ENCODE measurements at places on chromosomes 3 and 15. TPM values are rescaled to one million over a fixed set of nuclear protein-coding genes. Genes with fewer than 3 reads are reported as not detected.

Gene PIF1
- 9.1 TPM for polyA plus RNA-seq

Gene KCNMB3
- 6.3 TPM for polyA plus RNA-seq

Gene TRH
- 0.45 TPM for polyA plus RNA-seq

Gene ZNF502
- polyA plus RNA-seq, result 13.5 TPM

Gene SYNPR
- polyA plus RNA-seq, result 0.13 TPM

Gene GASK1A
- polyA plus RNA-seq, result 3.7 TPM

Gene GPR149
- polyA plus RNA-seq, result 0.55 TPM

Gene AQR
- polyA plus RNA-seq, result 46.1 TPM

Gene SPTBN5
- polyA plus RNA-seq, result 2.3 TPM

Gene PROK2
- polyA plus RNA-seq, result not detected

Gene PLA2G4D
- not detected for polyA plus RNA-seq

Gene ROBO2
- 93.8 TPM for polyA plus RNA-seq

Gene SERPINI2
- polyA plus RNA-seq, result 2.5 TPM

Gene DUOXA1
- 0.66 TPM for polyA plus RNA-seq

Gene TMEM266
- polyA plus RNA-seq, result 0.78 TPM

Gene CIDEC
- polyA plus RNA-seq, result not detected

Gene ELP6
- 33.3 TPM for polyA plus RNA-seq

DNA sequence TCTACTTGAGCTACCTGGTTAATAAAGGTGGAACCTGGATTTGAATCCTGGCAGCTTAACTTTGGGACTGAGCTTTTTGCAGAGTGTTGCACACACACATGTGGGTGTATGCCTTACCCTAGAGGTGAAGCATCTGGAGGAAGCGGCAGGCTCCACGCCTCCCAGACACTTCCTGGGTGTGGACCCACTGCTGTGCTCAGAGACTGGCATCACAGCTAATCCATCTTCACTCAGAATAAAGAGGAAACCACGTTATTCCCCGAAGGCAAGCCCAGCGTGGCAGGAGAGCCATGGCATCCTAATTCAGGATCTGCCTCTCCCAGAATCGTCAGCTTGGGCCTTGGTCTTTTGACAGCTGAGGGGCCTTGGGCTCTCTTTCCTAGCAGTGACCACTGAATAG, 25.5 kb downstream of the CCDC13 start:
- DNase-seq, result no peak

DNA sequence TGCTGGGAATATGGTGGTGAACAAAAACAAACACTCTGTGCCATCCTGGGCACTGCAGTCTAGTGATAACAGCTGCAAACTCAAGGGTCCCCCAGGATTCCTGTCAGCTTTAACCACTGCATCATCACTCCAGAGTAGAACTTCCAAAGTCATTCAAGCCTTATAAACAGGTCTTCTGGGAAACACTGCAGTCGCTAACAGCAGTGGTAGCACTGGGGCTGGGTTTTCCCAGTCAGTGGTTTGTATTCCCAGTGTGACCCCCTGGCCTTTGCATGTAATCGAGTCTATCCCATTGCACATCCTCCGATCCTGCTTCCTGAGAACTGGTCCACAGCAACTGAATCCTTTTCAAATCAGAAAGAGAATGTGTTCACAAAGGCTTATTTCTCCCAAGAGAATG, 623.5 kb downstream of the EDEM1 start:
- no peak for DNase-seq

- DNase-seq, result no peak
Measured at GRCh38 chr3:37455181-37455580, 280.8 kb upstream of the LRRFIP2 start.

DNA sequence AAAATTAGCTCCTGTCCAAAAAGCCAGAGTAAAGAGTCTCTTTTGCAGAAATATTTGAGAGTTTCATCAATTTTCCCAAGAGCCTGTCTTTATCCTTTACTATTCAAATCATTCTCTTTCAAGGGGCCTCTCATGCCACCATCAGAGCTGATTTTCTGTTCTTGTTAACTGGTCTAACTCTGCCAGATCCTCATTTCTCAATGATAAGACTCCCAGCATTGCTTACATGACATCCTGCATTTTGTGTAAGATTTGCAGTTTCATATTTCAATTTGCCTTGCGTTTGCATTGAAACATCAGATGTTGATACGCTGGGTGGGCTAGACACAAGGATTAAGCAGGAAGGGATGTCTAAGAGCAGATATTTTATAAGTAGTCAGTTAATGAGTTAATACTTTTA, 228.7 kb downstream of the TBL1XR1 start:
- DNase-seq, result no peak

DNA sequence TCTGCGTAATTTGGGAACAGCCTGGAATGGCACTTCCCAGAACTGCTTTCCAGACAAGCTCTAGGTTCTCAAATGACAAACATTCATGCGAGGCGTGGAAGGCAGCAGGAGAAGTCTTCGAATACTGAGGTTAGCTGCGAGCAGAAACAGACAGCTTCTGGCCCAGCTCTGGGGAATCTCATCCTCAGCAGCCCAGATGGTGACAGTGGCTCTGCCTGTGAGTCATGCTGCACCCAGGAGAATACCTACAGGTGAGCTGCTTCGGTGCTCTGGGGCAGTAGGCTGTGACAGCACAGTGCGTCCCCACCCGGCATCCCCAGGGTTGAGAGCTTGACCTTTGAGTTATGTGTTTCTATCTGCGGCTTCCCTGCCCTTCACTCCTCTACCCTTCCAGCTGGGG, 258.6 kb downstream of the KLF13 start:
- no peak for DNase-seq

GRCh38 chr3:65575376-65575840, 463.3 kb downstream of the MAGI1 start:
- DNase-seq, result no peak

GRCh38 chr3:189258261-189258660, 86.5 kb downstream of the TPRG1 start:
- no peak for DNase-seq

DNA sequence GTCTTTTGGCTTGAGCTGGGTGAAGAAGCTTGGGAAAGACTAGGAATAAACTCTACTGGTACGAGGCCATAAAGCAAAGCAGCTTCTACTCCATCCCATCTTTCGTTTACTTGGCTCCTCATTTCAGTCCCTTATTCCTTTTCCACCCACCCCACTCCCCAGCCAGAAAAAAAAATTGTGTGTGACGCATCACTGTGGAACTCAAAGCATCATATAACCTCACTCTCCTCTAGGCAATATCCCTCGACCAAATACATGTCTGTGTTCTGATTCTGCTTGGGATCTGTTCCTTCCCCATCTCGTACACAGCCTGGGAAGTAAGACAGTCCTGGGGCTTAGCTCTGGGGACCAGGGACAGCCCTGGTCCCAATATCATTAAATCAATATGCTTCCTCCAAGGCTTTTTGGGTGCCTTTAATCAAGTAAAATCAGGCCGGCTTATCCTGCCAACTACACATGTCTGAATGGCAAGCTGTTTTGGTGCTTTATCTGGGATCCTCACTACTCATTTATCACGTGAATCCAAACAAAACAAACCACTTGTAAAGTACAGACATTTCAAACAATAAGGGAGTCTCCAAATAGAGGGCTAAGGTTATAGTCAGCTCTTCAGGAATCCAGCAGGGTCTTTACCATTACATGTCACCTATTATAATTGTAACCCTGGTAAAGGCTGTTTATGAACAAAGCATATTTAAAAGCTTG, 74.9 kb upstream of the ZBED2 start:
- no peak for DNase-seq

GRCh38 chr3:97959872-97960271, 12.4 kb downstream of the RIOX2 start:
- DNase-seq, result no peak

- DNase-seq, result no peak
Measured at GRCh38 chr3:32700244-32700643, 15.3 kb downstream of the CNOT10 start.

- DNase-seq, result no peak
Measured at GRCh38 chr3:101011136-101011535, 17.9 kb upstream of the ABI3BP start.

DNA sequence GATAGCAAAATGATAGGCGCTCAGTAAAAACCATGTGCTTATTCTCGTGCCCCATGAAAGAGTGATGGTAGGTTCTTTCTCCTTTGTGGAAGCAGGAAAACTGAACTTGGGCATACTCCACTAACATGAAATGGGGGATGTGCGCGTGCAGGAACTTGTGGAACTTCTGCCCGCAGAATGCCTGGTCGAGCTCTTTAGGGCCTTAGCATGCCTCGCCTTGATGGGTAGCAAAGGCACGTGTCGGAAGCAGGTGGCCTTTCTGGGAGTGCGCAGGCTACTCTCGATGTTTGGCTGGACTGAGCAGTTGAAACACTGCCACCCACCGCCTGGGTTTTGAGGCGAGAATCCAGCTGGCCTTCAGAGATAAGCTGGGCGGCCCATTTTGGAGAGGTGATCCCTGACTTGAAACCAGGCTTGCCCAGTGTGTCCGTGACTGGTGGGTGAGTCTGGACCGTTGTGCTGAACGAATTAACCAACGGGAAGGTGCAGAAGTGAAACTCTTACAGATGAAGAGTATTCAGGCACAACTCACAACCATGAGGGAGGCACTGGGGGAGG, 842 bp downstream of the PCCB start:
- DNase-seq, result no peak

- DNase-seq, result no peak
Measured at GRCh38 chr15:48646331-48646730, 822 bp upstream of the FBN1 start.

DNA sequence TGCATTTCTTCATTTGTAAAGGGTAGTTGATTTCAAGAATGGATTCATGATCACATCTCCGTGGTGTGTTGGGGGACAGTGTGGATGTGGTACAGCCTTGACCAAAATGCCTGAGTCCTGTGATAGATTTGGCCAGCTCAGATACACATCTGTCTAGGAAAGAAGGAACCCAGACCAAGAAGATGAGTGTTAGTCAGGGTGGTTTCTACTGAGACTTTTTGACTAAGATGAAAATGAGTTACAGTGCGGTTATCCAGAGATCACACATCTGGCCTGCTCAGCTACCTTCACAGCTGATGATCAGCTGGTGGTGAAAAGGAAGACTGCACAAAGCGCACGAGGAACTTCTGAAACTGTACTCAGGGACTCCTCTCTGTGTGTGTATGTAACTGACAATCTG, 68.0 kb downstream of the FNDC3B start:
- no peak for DNase-seq

- DNase-seq, result no peak
Measured at GRCh38 chr3:173253471-173253870, 112.4 kb upstream of the SPATA16 start.

DNA sequence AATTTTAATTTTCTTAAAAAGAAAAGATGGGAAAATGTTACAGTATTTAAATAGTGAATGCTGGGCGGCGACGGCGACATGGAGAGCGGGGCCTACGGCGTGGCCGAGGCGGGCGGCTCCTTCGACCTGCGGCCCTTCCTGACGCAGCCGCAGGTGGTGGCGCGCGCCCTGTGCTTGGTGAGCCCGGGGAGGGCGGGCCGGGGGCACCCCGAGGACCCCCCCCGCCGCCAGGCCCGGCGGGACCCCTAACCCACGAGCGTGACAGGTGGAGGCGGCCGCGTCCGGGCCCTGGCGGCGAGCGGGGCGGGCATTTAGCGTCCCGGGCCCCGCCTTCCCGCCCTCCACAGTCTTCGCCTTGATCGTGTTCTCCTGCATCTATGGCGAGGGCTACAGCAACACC, 38.4 kb upstream of the GOLGA8J start:
- DNase-seq, result no peak

DNA sequence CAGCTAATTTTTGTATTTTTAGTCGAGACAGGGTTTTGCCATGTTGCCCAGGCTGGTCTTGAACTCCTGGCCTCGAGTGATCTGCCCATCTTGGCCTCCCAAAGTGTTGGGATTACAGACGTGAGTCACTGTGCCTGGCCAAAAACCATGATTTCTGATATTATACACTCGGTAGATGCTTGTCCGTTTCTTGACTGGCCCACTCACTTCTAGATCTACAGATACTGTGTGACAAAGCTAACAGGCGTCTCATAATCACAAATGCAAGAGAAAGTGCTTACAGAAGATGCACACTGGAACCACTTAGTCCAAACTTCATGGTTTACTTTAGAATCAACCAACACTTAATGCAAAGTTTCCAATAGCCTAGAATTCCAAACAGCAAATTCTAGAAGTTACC, 8.4 kb downstream of the PROK2 start:
- DNase-seq, result no peak

DNA sequence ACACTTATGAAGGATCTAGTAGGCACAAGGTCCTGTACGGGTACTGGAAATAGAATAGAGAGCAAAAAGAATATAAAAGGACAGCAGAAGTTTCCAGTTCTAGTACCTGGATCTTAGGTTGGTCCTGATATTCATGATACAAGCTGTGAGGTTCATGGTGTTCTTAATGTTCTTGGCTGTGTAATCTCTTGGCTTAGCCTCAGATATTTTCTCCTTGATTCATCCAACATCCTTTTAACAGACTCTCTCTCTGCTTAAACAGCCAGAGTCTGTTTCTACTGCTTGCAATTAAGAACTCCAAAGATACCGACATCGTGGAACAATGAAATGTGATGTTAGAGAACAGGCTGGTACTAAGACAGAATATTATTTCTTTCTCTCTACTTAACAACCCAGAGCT, 49.9 kb downstream of the CNTN3 start:
- no peak for DNase-seq

DNA sequence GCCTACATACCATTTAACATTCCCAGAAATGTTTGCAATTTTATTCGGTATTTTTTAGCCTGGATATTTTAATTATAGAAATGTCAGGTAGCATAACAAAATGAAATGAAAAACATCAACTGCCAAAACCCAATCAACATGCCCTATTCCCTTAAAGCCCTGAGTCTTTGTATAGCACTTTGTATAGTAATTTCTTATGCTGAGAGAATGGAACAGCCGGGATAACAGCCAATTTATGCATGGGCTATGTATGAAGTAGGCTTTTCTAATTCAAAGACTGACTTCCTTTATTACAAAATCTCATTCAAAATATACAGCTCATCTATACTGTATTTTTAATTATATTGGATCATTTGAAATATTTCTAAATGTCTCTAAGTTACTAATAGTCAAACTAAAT, 513.0 kb upstream of the NAALADL2 start:
- DNase-seq, result no peak

- DNase-seq, result no peak
Measured at GRCh38 chr3:158744567-158745288, 12.5 kb upstream of the RARRES1 start.

GRCh38 chr15:52710050-52710707, 31.0 kb upstream of the ATOSA start:
- DNase-seq, result no peak

GRCh38 chr3:170414202-170414663, 4.4 kb upstream of the CLDN11 start:
- peak; percentile 62 for DNase-seq

DNA sequence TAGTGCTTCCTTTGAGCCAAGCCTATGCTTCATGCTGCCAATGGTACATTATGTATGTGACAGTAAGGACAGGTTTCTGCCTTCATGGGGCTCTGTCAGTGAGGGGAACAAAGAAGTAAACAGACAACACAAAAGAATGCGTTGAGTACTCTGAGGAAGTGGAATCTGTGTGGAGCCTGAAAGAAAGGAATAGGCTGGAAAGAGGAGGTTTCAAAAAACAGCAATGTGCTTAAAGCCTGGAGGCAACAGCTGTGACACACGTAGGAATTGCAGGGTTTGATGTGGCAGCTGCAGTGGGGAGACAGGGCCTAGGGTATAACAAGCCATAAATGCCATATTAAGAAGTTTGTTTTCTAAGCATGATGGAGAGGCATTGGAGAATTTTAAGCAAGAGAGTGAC, 316.7 kb downstream of the CLSTN2 start:
- DNase-seq, result no peak
